Spleen (tissue), 13 donors: ENCODE measurements at places on chromosomes 11 and 22.

DNA sequence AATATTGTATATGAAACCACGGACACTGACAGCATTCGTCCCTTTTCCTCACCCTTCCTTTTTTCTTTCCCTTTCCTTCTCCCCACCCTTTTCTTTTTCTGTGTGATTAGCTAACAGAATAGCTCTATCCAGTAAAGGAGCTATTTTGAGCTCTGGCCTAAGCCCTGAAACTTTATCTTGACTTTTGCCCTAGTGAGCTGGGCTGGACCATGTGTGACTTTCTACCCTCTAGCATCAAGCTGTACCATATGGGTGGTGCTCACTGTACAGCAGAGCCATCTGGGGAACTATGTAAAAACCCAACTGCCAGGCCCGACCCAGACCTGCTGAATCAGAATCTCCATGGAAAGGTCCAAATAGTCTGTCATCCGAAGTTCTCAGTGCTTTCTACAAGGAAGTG, 21.9 kb upstream of the PANX1 start:
- no peak for DNase-seq

- DNase-seq = no peak
Observed at GRCh38 chr11:35723493-35723892, 60.9 kb downstream of the TRIM44 start.

DNA sequence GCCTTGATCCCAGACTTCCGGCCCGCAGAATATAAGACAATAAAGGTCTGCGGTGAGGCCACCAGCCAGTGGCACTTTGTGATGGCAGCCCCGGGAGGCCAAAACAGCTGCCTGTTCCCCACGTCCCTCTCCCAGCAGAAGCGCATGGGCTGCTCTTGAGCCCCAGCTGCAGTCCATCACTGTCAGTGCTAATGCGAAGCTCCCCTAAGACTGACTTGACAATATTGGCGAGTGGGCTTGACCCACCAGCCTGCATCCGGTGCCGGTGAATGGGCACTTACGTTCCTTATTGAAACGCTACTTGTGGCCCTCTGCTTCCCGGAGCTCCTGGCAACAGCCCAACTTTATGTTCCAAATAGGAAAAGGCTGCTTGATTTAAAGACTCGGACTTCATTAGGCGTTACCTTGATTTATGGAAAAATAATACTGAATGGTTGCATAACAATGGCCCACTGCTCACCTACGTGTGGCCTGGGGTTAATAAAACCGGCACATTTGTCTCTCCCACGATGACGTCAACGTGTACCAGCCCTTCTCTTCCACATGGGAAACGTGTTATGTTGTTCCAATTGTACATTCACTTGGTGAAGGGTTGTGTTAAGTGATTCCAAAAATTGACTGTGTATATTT, 93.4 kb upstream of the SEPTIN5 start:
- no peak for DNase-seq

GRCh38 chr11:100584201-100584985, 102.7 kb upstream of the ARHGAP42 start:
- DNase-seq = no peak

- DNase-seq = no peak
Observed at GRCh38 chr22:33192156-33192555, 134.0 kb upstream of the SYN3 start.

DNA sequence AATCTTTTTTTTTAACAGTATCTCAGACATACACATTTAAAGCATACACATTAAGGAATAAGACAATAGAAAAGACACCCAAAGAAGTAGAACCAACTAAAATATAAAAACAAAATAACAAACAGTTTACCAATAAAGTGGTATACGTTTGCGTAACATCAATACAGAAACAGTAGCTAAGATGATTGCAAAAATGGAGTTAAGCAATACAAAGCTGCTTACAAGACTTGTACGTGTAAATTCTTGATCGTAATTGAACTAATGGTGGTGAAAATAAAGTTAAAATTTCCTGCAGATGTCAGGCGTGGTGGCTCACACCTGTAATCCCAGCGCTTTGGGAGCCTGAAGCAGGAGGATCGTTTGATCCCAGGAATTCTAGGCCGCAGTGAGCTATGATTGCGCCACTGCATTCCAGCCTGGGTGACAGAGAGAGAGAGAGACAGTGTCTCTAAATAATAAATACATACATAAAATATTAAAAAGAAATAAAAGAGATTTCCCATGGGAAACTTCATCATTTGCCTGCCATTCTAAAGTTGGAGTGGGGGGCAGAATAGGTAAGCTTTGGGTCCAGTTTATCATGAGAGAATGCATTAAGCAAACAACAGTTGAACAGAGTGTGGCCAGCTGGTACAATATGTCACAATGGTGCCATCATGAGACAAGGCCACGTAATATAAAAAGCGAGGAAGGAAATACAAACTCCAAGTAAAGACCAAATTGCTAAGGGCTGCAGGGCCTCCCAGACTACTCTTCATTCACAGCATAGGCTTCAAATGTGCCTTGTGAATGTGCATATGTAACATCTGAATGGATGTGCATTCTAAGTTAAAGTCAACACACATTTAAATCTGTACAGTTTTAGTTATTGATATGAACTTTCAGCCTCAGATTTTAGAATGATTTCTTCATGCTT, 38.9 kb upstream of the EED start:
- DNase-seq = no peak

DNA sequence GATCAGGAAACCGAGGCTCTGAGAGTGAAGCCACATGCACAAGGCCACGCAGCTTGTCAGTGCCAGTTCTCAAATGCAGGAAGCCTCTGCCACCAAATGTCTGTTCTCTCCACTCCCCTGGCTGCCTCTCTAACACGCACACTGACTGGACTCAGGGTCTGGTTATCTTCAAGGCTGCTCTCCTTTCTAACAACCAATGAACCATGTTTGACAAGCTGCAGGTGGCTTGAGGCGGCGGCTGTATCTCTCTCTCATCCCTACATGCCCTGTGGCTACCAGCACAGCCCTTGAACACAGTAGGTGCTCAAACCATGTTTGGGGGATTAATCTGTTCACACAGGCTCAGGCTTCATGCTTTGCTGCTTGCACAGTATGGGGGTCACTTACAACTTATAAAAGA, 23.7 kb downstream of the MFNG start:
- no peak for DNase-seq

- no peak for DNase-seq
Observed at GRCh38 chr11:120973501-120973900, 50.4 kb upstream of the TBCEL start.

DNA sequence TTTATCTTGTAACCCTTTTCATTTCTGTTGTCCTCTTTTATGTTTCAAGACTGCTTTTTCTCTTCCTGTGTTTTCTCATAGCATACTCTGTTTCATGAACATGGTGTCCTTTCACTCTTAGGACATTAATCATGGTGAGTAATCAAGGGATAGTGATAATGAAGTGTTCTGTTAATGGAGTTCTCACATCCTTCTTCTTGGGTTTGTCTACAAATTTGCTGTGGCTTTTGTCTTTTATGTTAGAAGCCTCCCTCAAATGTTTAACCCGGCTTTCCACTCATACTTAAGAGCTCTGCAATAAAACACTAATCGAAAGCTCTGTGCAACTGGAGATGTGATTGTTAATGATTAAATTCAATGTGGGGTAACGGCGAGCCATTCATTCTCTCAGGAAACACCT, 593.6 kb downstream of the NELL1 start:
- no peak for DNase-seq

DNA sequence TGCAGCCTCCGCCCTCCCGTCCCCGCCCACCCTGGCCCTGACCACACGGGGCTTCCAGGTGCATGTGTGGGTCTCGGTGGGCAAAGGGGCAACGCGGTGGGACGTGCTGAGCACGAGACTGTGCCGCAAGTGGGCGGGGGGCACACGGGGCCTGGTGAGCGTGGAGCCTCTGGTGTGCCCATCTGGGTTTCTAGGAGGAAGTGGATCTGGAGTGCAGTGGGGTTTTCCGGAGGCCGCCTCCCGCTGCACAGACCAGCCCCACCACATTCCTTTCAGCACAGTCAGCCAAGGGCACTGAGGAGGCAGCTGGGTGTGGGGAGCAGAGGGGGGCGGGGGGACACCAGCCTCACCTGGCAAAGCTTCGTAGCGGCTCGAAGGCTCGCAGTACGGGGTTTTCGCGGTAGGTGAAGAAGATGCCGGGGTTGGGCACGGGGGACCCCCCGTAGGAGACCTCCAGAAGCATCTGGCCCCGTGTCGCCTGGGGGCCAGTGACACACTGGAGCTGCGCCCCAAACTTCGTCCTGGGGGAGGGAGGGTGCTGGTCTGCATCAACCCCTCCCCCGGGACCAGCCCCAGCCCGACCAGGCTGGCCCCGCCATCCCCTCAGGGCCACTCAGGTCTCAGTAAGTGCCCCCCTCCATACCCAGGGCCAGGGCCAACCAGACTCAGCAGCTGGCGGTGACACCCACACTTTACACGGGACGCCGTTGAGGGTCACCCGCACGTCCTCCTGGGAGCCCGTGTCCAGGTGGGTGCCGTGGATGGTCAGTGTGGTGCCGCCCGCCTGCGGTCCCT, 12.4 kb upstream of the MAPK11 start:
- DNase-seq = no peak

DNA sequence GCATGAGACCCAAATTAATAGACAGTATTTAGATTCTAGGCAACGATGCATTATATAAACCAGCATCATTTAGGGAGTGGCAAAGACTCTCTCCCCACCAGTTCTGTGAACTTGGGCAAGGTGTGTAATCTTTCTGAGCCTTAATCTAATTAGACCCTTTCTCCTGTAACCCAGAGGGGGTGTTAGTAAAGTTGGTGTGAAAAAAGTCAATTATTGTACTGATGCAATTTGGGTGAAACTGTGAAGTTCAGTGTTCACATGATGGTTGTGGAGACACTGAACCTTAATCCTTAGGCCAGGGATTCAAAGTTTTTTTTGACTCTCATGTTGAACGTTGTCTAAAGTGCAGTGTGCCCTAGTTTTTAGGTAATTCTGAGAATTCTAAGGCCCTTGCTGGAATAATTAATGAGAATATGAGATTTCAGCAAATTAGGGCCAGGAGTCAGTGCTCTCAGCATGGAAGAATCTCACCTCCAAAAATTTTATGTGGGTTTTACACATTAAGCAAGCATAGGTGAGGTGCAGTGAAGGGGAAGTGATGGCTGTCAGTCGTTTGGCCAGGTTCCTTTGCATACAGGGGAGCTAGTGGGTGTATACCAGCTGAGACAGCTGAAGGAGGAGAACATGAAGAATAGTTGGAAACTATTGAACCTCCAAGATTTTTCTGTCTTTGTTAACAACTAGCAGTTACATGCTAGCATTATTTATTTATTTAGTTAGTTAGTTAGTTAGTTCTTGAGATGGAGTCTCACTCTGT, 94.2 kb downstream of the PTPRJ start:
- no peak for DNase-seq

DNA sequence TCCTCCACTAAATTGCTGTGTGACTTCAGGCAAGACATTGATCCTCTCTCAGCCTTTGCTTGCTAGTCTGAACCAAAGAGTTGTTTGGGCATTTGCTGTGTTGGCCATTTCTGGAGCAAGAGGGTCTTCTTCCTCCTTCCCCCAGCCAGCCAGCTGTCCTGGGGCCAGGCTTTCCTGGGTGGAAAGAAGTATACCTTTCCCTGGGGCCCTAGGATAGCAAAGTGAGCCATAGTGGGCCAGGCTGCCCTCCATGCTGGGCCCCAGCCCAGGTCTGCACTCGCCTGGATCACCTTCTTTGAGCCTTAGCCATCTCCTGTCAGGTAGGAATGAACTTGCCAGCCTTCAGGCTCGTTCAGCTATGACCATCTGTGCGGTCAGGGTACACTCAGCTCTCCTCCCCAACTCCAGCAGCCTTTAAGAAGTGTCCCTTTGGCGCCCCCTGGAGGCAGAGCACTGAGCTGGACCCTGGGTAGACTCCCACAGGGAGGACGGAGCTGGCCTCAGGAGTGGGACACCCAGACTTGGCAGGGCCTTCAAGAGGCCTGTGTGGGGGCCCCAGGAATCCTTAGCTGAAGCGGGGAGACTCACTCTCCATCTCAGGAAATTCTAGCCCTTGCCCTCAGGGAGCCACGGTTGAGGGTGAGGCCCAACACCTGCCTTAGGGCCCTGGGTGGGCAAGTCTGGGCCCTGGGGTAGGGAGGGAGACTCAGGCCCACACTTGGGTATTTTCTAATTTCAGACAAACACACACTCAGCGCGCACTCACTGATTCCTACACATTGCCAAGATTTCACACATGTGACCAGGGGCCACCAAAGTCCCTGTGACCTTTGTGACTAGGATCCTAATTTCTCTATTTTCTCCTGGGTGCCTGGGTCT, 35.6 kb upstream of the TPBGL start:
- peak; percentile 92 for DNase-seq

DNA sequence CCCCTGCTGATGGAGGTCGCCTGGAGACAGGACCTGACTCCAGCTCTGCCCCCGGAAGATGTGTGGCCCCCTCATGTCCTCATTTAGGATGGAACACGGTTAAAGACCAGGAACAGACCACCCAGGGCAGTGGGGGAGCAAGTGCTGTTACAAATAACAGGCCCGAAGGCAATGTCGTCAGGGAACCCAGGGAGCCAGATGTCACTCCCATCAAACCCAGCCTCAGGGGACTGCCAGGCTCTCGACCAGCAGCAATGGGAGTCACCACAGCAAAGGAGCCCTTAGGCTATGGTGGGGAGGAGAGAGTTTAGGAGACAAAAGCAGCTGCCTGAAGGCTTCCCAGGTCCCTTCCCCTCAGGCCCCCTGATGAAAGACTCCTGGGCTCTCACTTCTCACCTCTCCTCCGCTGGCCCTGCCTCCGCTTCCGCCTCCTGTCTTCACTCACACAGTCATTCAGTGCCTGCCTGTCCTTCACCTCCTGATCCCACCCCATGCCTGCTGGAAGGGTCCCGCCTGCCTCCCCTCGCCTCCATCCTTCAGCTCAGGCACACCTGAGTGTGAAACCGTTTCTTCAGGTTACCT, 4.4 kb downstream of the RPS19BP1 start:
- DNase-seq = peak; percentile 84

- no peak for DNase-seq
Observed at GRCh38 chr11:64872790-64873488, 5.5 kb downstream of the EHD1 start.

- DNase-seq = no peak
Observed at GRCh38 chr22:29079218-29079901, 6.5 kb downstream of the KREMEN1 start.

DNA sequence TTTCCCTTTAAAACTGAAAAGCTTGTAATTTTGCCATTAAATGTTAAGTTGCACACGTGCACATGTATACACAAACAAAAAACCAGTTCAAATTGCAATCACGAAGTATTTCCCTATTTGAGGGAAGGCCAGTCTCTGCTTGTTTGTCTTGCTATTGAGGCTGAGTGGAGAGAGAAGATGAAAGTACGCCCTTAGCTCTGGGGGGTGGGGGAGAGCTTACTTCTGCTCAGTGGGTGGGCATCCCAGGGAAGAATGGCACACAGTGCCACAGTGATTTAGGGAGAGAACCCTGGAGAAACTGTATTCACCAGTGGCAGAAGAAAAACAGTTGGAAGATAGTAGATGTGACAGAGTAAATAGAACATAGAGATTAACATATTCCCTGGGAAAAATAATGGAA, 8.7 kb downstream of the YAP1 start:
- DNase-seq = no peak
